Foreskin fibroblast (primary cell): ENCODE measurements at places on chromosomes 4 and X.

DNA sequence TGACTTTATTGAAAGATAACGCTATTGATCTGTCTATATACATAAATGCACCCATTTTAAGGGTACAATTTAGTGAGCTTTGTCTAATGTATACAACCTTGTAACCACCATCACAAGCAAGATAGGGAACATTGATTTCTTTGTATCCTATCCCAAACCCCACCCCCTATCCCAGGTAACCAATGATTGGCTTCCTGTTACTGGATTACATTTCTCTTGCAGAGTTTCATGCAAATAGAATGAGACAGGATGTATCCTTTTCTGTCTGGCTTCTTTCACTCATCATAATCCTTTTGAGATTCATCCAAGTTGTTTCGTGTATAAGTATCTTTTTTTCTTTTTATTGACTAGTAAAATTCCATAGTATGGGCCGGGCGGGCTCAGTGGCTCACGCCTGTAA is 1.6 kb upstream of the GRIPAP1 start:
- no peak for DNase-seq

- no peak for DNase-seq
Observed at GRCh38 chr4:181161669-181162068, 1081.5 kb upstream of the TENM3 start.

- DNase-seq, result no peak
Observed at GRCh38 chr4:139857021-139857420, 191.4 kb downstream of the MGST2 start.

DNA sequence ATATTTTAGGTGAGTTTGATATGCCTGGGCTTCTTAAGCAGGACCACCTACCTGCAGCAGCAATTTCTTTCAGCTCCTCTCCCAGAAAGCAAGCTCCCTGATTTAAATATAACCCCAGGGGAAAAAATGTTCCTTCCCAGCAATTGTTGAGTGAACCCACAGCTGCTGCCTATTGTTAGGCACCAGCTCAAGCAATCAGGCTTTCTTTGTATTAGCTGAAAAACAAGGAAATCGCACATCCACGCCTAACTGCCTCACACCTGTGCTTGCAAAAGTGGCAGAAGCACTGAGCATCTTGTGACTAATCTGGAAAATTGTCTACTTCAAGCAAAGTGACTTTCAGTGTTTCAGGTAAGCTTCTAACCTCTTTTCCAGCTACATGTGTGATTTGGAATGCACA is 432.2 kb downstream of the SMARCA1 start:
- DNase-seq, result no peak

DNA sequence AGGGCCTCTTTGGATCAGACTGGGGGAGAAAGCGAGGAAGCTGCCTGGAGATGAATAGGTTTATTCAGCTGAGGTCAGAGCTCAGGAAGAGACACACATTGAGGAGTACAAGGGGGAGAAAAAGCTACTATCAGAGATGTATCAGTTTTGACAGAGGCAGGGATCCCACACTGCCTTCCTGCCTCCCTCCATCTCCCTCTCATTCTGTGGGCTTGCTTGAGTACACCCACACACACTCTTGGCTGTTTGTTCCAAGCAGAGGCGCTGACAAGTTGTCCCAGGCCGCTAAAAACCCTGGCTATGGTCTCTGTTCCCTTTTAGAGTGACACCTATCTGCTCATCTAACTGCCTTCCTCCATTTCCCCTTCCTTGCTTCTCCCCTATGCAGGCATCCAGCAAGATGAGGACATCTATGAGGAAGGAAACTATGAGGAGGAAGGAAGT is 5.2 kb downstream of the TSPYL2 start:
- no peak for DNase-seq

- no peak for DNase-seq
Observed at GRCh38 chr4:106317815-106318214, 1.5 kb downstream of the AIMP1 start.

DNA sequence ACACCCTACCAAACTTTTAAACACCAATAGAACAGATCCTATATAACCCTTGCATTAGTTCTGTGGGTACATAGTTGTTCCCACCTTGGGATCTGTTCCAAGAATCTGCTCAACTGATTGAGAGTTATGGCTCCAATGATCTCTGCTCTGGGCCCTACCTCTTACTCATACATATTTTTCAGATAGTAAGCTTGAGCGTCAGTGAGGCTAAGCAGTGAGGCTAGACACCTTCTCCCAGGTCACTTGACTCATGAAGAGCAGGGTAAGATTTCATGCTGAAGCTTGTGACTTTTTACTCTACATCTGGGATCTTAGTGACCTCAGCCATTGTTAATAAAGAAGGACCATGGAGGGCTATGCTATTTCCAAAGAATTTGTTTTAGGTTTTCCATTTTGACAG is 23.1 kb upstream of the TNIP3 start:
- no peak for DNase-seq

GRCh38 chrX:138287205-138287877 is 424.2 kb downstream of the FGF13 start:
- no peak for DNase-seq

GRCh38 chr4:66926687-66927086 is 618.6 kb downstream of the CENPC start:
- DNase-seq, result no peak

- DNase-seq, result no peak
Observed at GRCh38 chrX:30791296-30792278, 97.5 kb downstream of the TAB3 start.

DNA sequence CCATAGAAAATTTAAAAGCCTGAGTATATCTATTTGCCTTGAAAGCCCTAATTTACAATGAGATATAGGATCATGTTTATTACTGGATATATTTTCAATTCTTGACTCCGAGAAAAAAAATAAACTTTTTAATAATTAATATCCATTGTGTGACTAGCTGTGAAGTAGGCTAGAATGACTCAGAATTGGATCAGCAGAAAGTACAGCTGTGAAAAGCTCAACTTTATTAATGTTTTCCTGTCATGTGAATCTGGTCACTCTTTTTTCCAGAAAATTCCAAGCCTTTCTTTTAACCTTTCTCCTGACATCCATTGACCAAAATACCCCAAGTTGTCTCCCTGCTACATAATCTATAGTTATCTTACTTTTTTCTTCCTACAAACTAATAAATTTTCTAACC is 171.8 kb upstream of the PACRGL start:
- DNase-seq, result peak; percentile 66

- no peak for DNase-seq
Observed at GRCh38 chr4:162838671-162839070, 328.0 kb downstream of the NAF1 start.

GRCh38 chr4:13284932-13285331 is 199.2 kb downstream of the RAB28 start:
- DNase-seq, result no peak

DNA sequence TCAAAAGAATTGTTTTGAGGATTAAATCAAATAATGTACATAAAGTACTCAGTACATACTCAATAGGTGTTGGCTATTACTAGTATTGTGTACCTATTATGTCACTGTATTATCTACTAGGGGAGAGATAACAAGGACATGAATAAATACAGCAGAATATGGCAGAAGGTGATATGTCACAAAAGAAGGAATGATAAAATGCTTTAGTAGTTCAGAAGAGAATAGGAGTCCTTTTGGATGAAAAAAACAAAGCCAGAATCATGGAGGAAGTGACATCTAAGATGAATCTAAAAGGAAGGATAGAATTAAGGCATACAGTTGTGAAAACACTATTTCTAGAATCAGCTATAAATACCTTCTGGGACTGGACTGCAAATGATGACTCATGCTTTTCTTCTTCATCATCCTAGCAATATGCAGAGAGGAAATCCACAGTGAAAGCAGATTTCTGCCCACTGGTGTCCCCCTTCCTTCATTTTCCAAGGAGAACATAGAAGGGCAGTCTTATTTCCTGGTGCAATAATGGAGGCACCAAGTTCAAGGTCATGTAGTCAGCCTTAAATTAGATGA is 98.7 kb downstream of the GLUD2 start:
- DNase-seq, result peak; percentile 36

GRCh38 chr4:146462251-146462650 is 59.5 kb downstream of the SLC10A7 start:
- DNase-seq, result no peak

DNA sequence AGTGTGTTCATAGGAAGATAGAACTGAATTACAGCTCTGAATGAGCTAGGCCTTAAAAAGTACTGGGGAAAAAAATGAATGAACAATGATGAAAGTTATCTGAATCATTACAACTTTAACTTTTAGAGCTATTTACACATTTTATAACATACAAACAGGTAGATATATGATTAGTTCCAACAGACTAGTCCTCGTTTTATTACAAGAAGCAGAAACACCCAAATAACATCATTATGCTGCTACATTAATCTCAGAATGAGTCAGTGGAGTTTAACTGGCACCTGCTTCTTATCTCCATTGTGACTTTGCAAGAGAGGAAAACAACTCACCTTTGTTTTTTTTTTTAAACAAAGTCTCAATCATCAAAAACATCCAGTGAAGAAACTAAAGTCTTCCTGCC is 15.2 kb downstream of the ATP8A1 start:
- DNase-seq, result no peak
